Stimulated activated CD4-positive, alpha-beta T cell treated with anti-CD3 and anti-CD28 coated beads, Interleukin-1b, Interleukin-23, amount 100 ng/mL, for 1 hour (primary cell): ENCODE measurements at places on chromosomes 4 and X.

- DNase-seq: no peak
Measured at GRCh38 chr4:73127839-73128453, 58.4 kb upstream of the COX18 start.

DNA sequence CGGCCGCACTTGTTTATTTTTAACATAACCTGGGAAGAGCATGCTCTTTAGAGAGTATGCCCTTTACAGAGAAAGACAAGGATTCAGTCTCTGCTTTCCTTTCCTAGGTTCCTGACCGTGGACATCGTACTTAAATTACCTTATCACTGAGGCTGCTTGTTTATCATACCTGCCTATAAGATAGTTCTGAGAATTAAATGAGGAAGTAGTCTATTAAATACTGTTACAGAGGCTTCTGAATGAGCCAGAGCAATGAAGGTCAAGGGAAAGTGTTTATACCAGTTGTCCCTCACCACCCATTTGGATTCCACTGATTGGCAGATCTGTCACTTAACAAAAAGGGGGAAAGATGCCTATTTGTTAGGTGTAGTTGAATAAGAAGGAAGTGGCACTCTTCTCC, 10.0 kb downstream of the TXLNG start:
- no peak for DNase-seq

DNA sequence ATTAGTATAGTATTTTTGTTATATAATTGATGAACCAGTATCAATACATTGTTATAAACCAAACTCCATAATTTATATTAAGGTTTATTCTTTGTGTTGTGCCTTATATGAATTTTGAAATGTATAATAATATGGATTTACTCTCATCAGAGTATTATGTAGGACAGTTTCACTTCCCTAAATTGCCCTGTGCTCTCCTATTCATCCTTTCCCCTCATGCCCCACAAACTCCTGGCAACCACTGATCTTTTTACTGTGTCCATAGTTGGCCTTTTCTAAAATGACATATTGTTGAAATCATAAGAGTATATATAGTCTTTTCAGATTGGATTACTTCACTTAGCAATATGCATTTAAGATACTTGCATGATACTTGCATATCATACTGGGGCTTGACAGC, 958.1 kb upstream of the GRID2 start:
- no peak for DNase-seq

DNA sequence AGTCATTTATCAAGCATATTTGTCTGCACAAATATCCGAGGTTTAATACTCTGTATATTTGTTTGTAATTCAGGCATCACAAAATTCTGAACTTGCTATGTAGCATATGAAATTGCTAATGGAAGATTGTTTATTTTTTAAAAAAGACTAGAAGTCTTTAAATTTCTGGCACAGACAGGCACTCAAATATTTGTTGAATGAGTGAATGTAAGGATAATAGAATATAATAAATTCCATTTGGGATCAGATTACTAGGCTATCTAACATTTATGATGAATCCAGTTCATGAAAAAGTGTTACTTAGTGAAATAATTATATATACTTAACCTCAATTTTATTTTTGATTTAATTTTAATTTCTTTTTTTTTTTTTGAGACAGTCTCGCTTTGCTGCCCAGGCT, 30.4 kb upstream of the TEC start:
- DNase-seq: no peak

GRCh38 chr4:56438766-56439165, 2.7 kb downstream of the PAICS start:
- no peak for DNase-seq

DNA sequence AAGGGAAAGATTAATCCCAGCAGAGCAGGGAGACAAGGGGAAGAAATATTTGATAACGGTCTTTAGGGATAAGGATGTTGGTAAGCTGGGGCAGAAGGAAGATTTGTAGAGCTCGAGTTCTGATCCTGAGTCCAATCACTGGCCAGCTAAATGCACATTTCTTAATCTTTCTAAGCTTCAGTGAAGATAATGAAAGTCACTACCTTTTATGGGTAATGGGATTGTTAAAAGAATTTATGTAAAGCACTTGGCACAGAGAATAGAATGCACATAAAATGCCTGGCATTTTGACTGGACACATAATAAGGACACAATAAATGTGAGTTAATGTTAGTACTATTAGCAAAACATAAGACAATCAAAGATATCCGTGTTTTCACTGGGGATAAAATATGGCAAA, 43.3 kb downstream of the NCAPG start:
- DNase-seq: no peak

DNA sequence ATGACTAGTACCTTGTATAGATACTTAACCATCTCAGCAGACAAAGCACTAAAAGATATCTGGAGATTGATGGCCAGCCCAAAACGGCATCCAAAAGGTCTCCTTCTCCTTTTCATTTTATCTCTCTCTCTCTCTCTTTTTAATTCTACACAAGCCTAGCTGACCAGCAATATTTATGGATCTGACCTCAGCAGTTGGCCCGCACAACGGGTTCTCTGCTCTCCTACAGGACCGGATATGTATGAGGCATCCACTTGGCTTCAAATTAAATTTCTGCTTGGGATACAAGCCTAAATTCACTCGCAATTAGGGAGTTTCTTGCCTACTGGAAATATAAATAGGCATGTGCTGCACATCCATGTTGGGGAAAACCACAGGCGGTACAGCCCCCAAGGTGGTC, 22.5 kb upstream of the CT55 start:
- DNase-seq: no peak

DNA sequence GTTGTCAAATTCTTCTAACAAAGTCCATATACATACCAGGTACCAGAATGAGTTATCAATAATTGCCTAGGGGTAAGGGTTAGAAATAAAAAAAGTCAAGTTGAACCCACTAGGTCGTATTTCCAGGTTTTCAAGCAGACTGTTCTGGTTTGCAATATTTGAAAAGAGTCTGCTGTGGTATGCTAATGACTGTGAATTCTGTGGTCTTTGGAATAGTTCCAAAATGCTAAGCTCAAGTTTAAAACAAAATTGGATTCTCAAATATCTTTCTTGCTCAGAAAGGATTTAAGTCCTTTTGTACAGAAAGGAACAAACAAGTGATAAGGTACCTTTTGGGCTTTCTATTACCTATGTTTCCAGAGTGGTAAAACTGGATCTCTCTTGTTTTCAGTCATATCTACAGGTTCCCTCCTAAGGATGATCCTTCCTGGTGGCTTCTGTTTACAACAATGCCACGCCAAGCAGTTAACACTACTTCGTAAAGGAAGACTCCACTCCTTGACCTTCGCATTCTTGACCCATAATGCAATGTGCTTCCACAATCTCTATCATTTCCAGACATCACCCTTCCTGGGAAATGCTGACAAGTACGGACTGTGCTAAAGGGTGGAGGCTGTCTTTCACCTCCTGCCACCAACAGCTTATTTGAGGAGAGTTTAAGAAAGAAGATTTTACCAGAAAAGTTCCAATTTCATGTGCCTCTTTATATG, 531.7 kb upstream of the FTHL17 start:
- no peak for DNase-seq

DNA sequence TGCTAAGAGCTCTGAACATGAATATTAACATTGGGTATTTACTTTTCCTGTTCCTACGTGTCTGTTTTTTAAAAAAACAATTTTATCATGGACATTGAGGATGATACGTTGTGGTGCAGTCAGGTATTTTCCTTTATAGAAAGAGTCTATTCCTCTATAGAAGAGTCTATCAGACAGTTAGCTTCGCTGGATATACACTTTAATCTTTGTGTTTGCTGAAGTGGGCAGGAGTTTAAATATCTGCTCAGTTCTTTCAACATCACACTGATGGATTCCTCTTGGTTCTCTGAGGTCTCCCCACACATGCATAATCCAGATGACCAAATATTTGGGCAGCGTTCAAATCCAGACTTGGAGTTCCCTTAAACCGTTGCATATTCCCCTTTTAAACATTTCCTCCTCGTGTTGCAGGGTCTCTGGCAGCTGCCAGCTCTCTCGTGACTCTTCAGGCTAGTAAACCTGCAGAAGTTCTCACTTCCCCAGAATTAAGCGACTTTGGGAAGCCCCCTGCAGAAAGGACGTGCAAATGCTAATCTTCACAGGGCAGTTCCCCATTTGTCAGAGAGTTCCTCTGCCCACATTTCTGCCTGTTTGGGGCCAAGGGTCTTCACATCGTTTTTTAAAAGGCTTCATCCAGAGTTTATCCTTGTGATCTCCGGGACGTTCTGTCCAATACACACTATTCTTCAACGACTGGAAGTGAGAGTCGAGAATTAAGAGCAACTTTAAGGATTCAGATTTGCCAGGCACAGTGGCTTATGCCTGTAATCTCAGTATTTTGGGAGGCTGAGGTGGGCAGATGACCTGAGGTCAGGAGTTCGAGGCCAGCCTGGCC, 20.5 kb upstream of the DHRSX start:
- DNase-seq: no peak

- no peak for DNase-seq
Measured at GRCh38 chr4:102497986-102498385, 3.2 kb upstream of the NFKB1 start.

- peak; percentile 5 for DNase-seq
Measured at GRCh38 chrX:51395810-51396728, 63.4 kb downstream of the NUDT10 start.

DNA sequence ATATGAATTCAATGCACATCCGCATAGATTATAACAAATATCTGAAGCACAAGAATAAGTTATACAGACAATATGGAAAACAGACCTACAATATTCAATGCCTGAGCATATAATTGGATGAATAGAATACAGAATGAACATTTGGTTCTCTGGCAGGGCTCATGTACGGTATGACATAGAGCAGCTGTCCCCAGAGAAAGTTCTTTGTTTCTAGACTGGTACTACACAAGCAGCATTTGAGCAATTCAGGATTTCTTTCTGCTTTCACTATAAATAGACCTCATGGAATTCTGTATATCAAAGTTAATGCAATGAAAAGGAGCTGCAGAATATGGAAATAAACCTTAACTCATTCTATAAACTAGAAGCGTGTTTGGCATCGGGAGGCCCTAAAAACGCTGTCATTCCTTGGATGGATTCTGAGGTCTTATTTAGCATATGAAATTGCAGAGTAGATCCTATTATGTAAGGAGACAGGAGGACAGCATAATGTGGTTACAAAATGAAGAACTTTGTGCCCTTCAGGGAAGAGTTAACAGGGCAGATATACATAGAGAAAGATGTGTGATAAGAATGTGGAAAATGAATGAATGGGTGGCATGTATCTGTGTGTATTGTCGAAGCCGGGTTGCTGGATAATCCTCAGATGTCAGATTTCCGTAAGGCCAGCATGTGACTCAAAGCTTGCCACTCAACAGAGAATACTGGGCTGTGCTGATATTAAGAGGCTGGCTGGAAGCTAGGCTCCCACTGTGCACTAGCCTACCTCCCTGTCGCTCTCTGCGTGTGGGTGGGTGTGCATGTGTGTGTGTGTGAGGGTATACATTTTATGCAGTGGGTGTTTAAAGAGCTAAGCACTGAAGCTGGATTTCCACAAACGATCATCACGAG, 103.3 kb upstream of the SLC4A4 start:
- DNase-seq: no peak

DNA sequence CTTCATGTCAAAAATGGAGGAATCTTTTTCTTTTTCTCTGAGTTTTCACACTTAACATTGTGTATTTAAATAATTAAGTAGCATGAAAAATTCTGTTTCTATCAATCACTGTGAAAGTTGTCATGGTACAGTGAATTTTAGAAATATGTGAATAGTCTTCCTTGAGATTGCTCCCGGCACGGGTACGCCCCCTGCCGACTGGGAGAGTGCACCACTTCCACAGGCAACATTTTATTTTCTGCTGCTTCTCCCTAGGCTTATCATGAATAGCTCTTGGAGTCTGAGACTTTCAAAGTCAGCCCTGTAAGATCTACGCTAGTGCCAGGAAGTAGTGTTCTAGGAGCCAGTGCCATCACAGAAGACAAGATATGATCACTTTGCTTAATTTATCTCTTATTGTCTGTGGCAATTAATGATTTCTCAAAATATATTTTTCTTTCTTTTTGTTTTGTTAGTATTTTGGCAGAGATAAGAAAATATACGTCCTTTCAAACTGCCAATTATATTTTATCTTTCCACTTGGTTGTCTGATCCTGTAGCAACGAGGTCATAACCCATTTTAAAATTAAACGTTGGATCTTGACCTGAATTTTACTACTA, 763.8 kb upstream of the AADAT start:
- DNase-seq: no peak

GRCh38 chrX:96027407-96027806, 657.2 kb upstream of the DIAPH2 start:
- DNase-seq: no peak

GRCh38 chr4:85486425-85487086, 11.6 kb downstream of the ARHGAP24 start:
- no peak for DNase-seq

- DNase-seq: no peak
Measured at GRCh38 chrX:37959212-37960021, 46.9 kb upstream of the SYTL5 start.

DNA sequence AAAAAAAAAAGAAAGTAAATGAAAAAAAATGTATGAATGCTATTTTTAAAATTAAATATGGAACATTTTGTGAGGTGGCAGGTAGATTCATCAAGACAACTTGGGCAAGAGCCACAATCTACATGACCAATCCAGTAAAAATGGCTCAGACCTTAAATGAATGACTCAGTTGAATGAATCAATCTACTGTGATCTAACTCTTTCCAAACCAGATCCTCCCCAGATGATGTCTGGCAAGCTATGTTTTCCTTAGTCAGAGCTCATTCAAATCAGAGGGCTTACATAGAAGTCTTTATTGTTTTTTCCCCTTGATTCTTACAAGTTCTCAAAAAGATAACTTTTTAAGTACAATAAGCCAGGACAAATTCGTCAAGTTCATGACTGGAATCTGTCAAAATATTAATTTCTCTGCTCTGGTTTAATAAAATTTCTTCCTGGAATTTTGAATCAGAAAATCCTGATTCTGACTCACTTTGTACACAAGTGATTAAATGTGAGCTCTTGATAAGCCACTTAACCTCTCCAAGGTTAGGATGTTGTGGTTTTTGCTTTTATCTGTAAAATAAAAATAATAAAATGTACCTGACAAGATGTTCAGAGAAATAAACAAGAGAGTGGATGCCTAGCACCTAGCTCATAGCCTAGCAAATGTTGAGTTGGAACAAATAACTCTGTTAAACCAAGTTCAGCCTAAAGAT, 105.6 kb upstream of the SMIM31 start:
- no peak for DNase-seq

DNA sequence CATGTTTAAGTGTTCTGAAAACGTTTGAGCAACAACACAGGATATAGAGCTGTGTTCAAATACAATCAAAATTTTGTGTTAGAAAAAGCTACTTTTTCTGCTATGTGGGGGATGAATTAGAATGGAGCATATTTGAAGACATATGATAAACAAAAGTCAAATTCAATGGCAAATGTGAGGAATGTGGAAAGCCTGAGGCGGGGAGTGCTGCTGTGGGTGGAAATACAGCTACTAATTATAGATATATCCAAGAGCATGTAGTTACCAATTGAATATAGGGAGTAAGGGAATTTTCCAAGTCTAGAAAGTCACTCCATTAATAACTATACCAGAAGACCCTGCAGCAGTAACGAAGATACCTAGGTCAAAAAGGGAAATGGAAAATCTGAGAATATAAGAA, 2370.4 kb upstream of the TENM3 start:
- no peak for DNase-seq
